ENCODE measurements at places on chromosomes 13 and 19.
A peak's percentile ranks its signal among the peaks of the same experiment; 100 is the strongest.

DNA sequence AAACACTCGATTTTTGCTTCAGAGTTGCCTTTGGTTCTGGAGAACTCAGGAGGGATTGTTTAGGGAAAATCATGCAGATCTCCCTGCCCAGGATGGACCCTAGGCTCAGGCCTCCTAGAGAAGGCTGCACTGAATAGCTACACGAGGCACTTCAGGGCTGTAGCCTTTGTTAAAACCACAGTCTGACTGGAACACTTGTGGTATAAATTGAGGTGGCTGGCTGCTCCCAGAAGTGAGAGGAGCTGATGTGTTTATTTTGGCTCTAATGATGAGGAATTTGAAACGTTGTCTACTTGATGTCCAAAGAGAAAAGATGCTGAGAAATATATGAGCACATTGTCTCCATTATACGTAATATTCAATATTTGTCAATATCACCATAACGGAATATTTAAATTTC, 762.1 kb upstream of the ARGLU1 start:
- DNase-seq = no peak

- DNase-seq = no peak
Observed at GRCh38 chr13:77760893-77761292, 63.4 kb downstream of the SLAIN1 start.

DNA sequence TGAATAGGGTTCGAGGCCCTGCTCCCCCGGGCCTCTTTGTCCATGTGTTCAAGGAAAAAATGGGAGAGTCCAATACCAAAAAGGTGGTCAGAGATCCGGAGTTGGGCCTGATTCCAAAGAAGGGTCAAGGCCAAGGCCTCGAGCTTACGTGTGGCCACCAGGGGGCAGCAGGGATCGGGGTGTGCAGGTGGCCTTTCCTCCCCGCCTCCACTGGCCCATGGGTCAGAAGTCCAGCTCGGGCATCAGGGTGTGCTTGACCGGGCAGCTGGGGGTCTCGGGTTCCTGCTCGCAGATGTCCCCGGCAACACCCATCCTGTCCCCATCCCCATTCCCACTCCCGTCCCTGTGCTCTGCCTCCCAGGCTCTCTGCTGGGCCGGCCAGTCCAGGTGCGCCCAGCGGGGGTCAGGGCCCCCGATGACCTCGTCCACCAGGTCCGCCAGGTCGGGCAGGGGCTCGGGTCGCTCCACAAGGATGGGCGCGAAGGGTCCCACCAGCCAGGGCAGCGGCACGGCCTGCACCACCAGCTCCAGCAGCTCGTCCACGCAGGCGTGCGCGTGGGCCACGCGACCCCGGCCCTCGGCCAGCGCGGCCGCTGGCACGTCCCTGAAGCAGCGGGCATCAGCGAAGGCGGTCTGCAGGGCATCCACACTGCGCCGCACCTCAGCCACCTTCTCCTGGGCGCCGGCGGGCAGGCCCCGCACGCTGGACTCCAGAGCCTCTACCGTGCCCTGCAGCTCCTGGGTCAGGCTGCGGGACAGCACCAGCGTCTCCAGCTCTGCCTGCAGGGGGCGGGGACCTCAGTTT, 5.2 kb upstream of the PLIN4 start:
- DNase-seq = peak; percentile 55

- DNase-seq = no peak
Observed at GRCh38 chr19:18440415-18440877, 2.5 kb upstream of the ISYNA1 start.

GRCh38 chr19:3670796-3671679, 29.2 kb downstream of the PIP5K1C start:
- DNase-seq = no peak

DNA sequence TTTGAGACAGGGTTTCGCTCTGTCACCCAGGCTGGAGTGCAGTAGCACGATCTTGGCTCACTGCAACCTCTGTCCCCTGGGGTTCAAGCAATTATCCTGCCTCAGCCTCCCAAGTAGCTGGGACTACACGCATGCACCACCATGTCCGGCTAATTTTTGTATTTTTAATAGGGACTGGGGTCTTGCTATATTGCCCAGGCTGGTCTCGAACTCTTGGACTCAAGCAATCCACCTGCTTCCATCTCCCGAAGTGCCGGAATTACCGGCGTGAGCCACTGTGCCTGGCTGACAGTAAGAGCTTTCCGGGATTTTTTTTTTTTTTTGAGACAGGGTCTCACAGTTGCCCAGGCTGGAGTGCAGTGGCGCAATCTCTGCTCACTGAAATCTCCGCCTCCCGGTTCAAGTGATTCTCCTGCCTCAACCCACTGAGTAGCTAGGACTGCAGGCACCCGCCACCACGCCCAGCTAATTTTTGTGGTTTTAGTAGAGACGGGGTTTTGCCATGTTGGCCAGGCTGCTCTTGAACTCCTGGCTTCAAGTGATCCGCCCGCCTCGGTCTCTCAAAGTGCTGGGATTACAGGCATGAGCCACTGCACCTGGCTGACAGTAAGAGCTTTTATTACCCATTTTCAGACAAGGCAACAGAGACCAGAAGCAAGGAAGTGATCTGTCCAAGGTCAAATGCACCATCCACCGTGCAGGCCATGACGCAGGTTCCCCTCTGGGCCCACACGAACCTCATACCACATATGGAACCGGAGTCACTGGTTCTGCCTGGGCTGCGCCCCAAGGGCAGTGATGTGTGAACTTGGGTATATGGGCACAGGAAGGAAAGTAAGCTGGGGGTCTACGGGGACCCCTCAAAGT, 21.0 kb downstream of the RFX1 start:
- no peak for DNase-seq

GRCh38 chr19:14769201-14769600, 9.2 kb downstream of the ADGRE2 start:
- no peak for DNase-seq

GRCh38 chr19:48442116-48443035, 3.4 kb upstream of the GRWD1 start:
- DNase-seq = no peak

DNA sequence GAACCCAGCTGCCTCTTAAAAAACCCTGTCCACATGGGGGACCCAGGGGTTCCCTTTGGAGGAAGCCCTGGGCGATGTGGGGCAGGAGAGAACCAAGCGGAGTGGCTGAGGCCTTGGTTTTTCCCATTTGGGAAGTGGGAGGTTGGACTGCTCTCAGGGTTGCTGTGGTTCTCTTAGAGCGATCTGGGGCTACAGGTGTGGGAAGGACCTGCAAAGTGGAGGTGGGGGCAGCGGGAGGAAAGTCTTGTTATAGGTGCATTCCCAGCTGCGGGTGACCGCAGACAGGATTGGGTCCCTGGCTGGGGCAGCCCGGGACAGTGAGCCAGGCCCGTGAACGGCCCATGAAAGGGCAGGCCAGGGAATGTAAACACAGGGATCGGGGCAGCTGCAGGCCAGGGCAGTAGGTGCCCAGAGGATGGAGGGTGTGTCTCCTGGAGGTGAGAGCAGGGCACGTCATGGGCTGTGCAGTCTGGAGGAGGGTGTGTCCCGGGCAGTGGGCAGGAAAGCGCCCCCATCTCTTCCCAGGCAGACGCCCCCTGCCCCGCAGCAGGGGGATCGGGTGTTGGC, 814 bp downstream of the SLC25A23 start:
- DNase-seq = no peak

DNA sequence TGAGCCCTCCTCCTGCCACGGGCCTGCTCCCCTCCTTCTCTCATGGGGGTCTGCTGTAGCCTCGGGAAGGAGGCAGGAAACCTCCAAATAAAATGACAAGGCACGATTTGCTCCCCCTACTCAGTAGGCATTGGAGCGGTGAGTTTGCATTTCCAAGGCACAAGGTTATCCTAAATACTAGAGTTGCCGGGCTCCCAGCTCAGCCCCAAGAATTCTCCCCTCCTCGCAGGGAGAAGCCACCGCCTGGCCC, 1.5 kb downstream of the CEBPA start:
- no peak for DNase-seq

DNA sequence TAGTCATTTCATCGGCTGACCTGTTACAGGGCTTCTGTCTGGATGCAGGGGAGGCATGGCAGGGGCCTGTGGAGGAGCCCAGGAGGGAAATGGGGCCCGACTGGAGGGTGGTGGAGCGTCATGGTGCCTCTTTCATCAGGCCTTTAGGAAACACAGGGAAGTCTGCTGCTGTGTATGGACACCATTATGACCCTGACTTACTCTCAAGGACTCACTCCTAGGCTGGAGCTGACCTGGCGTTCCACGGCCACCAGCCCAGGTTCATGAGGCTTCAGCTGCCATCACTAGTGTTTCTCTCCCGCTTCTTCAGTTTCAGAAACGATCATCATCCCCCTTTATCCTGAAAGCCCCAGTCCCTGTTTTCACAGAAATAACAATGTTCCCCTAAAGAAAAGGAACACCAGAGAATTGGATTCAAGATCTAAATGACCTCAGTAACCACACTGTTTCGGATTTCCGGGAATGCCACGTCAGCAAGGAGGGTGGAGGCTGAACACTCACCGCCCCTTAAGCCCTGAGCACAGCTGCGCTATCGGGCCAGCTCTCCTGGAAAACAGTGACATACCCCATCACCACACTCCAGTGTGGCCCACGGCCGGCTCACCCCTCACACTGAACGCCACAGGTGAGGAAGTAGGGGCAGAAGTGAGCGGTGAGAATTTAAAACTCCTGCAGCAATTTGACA, 67.6 kb downstream of the SOX1 start:
- DNase-seq = no peak

GRCh38 chr13:70714993-70715392, 606.7 kb upstream of the KLHL1 start:
- no peak for DNase-seq

DNA sequence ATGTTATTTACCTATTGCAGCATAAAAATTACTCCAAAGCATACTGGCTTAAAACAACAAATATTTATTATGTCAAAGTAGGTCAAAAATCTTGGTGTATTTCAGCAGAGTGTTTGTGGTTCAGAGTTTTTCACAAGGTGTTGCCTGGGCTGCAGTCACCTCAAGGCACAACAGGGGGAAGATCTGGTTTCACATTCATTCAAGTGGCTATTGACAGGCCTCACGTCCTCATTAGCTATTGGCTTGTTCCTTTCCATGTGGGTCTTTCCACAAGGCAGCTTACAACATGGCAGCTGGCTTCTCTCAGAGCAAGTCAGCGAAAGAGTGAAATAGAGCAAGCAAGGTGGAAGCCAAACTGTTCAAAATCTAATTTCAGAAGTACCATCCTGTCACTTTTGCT, 602.9 kb downstream of the OLFM4 start:
- DNase-seq = no peak

DNA sequence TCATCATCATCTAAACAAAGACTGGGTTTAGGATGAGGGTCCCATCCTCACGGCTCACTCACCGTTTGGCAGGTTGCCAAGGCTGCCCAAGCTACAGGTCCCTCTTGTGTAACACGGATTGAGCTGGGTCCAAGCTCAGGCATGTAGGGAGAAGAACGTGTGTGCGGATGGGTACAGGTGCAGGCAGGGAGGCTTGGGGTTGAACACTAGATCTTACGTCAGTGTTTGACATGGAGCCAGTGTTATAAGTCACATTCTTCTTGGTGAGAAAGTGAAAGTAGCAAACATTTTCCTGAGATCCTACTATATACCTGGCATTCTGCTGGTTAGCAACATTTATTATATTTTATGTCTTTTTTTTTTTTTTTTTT, 136.8 kb upstream of the RNF113B start:
- no peak for DNase-seq

DNA sequence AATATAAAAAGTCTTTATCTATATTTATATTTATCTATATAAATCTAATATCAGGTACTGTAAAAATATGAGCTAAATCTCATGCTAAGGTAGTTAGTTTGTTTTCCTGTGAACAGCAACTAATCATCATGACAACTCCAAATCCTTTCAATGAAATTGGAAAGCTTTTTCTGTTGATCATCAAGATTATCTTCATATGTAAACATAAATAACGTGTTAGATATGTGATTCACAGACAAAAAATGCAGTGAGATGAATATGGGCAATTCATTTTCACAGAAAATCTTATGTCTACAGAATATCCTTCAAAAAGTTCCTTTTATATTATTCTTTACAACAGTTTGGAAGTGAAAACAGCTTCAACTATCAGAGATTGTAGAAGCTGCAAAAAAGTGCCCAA, 41.7 kb upstream of the EEF1AKMT1 start:
- no peak for DNase-seq

- DNase-seq = no peak
Observed at GRCh38 chr13:65855242-65855805, 1374.8 kb downstream of the PCDH9 start.

DNA sequence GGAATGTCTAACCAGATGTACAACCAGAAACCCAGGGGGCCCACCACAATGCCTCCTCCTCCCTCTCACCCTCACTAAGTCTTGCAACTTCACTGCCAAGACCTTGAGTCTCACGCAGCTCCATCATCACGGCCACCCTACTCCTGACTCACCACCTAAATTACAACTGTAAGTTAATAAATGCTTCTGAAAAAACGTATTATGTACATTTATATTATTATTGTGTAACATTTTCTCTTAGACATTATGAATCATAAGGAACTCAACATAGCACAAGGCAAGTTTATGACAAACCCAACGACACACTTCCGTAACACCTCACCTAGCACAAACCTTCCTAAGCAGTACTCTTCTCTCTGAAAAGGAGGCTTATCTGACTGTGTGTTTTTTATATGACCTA, 20.7 kb downstream of the MIPEP start:
- no peak for DNase-seq

DNA sequence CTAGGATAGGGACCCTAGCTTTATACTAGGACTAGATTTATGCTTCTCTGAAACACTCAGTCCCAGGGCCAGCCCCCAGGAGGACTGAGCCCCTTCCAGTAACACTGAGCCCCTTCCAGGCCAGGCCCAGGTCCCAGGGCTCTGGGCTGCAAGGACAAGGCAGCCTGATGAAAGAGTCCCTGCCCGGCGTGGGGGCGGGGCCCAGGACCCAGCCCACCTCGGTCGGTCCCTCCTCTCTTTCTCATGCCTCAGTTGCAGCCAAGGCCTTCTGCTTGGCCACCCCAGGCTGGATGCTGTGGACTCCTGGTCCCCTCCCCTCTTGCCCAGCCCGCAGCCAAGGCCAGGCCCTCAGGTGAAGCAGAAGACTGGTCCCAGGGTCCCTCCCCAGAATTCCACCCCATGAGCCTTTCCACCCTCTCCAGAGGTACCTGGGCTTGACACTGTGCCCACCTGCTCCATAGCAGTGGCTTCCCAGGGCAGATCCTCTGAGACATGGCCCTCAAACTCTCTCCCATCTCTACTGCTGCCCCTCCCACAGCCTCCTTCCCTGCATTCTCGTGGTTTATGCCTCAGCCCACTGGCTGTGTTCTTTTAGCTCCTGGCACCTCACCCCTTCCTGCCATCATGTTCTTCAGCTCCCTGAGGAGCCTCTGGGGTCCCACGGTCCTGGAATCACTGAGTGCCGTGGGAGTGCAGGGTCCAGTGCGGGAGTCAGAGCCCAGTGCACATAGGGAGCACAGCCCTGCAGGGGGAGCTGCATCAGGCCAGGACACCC, 53.6 kb upstream of the C1QTNF9B start:
- DNase-seq = no peak

- peak; percentile 98 for DNase-seq
Observed at GRCh38 chr13:25192936-25193335, 20.8 kb upstream of the AMER2 start.

GRCh38 chr19:33467851-33468250, 53.7 kb downstream of the PEPD start:
- DNase-seq = no peak

- DNase-seq = no peak
Observed at GRCh38 chr13:25910991-25911419, 140.8 kb downstream of the SHISA2 start.

- DNase-seq = peak; percentile 57
Observed at GRCh38 chr13:39676315-39676876, 20.9 kb downstream of the COG6 start.

GRCh38 chr19:44525721-44526430, 3.6 kb downstream of the CEACAM20 start:
- DNase-seq = no peak

GRCh38 chr19:33211794-33212435, 13.7 kb downstream of the SLC7A10 start:
- no peak for DNase-seq
